ENCODE measurements at places on chromosomes 2 and 18.

- DNase-seq = no peak
Measured at GRCh38 chr2:9099341-9099751, 95.9 kb upstream of the MBOAT2 start.

- no peak for DNase-seq
Measured at GRCh38 chr2:148901142-148901541, 26.1 kb downstream of the KIF5C start.

- no peak for DNase-seq
Measured at GRCh38 chr2:150732064-150732463, 244.6 kb upstream of the RND3 start.

- no peak for DNase-seq
Measured at GRCh38 chr18:61199171-61199848, 133.9 kb upstream of the CDH20 start.

GRCh38 chr2:72388263-72388662, 240.6 kb upstream of the CYP26B1 start:
- no peak for DNase-seq

DNA sequence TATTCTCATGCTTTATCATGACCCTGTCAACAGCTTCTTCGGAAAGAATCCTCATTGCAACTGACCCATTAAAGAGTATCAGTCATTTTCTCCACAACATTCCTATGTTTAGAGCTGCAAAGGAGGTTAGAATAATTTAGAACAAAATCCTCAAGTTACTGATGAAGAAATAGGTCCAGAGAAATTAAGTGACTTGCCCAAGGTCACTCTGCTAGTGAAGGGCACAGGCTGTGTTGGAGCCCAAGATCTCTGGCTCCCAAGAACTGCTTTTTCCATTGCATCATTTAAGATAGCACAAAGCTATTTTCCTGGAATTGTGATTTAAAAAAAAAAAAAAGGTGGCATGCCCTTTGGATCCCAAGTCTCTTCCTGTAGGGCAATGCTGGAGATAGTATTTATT, 9.6 kb downstream of the IRS1 start:
- DNase-seq = no peak
